Stimulated activated CD8-positive, alpha-beta memory T cell treated with anti-CD3 and anti-CD28 coated beads, Interleukin-7, amount 100 ng/mL, for 1 hour (primary cell): ENCODE measurements at places on chromosomes 4 and X.

DNA sequence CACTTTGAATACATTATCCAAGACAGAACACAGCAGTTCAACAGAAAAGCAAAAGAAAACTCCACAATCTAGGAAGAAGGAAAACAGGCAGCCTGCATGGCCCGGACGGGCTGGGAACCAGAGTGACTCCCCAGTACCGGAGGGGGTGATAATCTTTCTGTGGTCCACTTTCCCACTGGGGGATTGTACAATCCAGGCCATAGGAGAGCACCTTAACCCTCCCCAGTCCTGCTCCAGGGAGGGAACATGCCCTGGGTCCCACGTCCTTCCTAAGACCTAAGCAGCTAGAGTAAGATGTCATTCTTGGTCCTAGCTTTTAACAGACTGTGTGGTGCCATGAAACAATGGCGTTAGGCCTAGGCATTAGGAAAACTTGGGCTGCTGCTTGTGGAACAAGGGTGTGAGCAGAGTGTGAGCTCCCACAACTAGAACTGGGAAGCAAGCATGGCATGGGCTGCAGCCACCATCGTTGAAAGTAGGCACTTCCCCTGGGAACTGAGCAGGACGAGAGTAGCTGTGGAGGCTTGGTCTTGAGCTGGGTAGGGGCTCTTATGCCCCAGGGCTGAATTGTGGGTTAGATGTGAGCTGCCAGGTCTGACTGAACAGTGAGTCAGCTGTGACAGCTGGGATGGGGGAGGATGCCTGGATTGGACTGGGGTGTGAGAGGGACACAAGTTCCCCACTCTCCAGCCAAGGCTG lies 42.4 kb downstream of the NAT8L start:
- no peak for DNase-seq

- no peak for DNase-seq
Observed at GRCh38 chr4:185772391-185773093, 39.5 kb downstream of the SORBS2 start.

GRCh38 chrX:97311066-97311778 lies 427.5 kb downstream of the RPA4 start:
- DNase-seq, result no peak

DNA sequence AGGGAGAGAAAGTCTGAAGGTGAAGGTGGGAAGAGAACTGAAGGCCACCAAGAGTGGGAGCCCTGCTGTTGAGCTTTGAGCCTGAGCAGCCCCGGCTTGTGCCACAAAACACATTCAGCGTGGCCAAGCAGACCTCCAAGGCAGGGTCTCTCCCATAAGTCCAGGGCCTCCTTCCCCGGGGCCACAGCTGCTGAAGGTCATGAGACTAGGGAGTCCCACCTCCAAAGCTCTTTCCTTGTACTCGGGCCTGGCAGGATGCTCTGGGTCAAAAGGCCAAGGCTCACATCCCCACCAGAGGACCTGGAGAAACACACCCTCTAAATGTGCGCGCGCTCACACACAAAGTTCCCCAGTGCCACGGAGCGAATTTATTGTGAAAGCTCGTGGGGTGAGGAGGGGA lies 3.5 kb upstream of the ARHGAP4 start:
- DNase-seq, result no peak
